ENCODE measurements at places on chromosomes 12 and 14.

GRCh38 chr12:95877622-95878021 is 18.9 kb downstream of the SNRPF start:
- no peak for DNase-seq

DNA sequence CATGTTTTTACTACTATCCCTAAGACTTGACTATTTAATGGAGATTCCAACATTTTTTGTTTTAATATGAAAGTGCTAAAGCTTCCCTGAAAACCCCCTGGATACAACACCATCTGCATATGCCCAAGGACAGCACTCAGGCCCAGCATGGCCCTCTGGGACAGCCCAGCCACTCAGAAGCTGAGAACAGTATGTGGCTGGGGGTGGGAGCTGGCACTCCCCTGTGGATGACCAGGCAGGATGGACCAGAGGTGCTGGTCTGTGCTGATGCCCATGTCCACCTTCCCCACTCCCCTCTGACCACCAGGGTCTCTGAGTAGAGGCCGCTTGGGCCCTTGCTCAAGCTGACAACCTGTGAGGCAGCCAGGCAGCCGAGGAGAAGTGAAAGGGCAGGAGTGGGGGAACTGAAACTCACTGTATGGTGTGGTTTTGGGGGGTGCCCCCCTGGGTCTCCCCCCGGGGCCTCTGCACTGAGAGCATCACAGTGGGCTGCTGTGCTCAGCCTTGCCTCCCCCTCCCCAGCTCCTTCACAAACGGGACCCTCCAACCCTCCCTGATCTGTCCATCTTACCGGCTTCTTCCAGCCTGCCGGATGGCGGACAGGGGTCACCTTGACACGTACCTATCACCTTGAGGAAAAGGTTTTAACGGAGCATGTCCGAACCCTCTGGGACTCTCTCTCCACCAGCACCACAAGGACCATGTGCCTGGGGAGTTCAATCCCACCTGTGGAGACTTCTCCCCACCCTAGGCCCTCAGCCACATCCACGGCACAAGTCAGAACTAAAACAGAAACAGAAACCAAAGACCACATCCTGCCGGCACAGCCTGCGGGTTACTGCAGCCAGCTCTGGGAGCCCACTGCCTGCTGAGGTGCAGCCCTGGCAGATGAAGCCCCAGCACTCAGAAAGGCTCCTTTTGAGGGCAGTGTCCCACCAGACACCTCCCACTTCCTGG is at the start of gene TMEM229B:
TSS of gene TMEM229B (minus strand) at position 785 of the 957 bp plus-strand sequence. CDS start 14,798 bp downstream, outside the sequence.
- peak; percentile 39 for DNase-seq

GRCh38 chr12:7190268-7191055 is 976 bp downstream of the PEX5 start:
- no peak for DNase-seq

DNA sequence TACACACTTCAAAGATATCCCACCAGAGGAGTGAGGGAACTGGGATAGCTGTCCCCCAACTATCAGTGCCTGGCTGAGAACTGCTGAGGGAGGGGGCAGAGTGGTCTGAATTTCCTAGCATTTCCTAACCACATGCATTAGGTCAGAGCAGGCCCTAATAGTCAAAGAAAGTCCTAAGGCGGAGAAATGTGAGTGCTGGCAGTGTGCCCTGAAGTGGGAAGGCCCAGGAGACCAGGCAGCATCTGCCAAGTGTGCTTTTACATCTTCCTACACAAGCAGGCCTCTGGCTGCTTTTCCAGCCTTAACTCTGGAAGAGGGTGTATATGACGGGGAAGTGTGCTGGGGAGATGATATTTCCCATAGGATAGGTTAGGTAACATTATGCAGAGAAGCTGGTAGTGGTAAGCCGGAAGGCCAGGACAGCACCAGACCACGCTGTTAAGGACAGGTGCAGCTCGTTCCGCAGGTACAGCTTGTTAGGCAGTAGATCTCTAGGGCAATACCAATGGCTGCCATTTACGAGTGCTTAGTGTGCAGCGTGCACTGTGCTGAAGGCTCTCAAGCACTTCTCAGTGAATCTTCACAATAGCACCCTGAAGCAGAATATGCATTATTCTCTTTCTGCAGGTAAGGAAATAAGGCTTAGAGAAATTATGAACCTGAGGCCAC is 9.1 kb upstream of the CCDC198 start:
- DNase-seq = no peak

- DNase-seq = no peak
Observed at GRCh38 chr12:9736936-9737705, 4.2 kb upstream of the CLECL1 start.

- DNase-seq = no peak
Observed at GRCh38 chr12:1319212-1319611, 275.2 kb downstream of the FBXL14 start.

DNA sequence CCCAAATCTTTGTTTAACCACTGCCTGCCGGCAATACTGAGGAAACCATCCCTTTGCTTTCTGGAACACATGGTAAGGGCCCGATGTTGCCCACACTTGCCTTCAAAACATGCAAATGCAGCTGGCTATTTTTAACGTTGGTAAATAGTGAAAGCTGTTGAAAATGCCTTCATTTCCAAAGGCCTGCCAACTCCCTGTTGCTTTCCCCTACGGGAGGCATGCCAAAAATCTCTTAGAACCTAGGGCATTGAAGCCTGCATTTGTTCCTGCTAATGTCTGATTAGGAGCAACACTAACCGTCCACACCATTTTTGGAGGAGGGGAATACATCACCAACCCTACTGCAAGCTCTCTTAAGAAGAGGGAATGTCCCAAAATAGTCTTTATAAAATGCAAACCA is 152.6 kb upstream of the NOS1 start:
- DNase-seq = no peak

DNA sequence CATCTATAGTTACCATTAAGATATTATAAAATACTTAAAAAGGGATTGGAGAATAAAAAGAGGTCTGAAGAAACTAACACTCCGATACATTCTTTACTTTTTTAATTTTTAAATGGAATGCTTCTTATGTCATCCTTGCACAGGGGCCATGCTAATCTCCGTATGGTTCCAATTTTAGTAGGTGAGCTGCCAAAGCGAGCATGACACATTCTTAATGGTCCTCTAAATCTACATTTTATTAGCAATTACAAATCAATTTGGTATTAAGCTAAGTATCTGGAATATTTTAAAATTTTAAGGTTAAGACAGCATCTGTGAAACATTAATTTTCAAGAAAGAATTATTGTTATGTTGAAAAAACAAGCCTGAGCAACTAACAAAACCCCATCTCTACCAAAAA is 6.2 kb upstream of the ARID4A start:
- no peak for DNase-seq

- no peak for DNase-seq
Observed at GRCh38 chr12:121494093-121494787, 86.6 kb downstream of the KDM2B start.

- DNase-seq = no peak
Observed at GRCh38 chr14:57291692-57292647, 23.2 kb downstream of the AP5M1 start.

DNA sequence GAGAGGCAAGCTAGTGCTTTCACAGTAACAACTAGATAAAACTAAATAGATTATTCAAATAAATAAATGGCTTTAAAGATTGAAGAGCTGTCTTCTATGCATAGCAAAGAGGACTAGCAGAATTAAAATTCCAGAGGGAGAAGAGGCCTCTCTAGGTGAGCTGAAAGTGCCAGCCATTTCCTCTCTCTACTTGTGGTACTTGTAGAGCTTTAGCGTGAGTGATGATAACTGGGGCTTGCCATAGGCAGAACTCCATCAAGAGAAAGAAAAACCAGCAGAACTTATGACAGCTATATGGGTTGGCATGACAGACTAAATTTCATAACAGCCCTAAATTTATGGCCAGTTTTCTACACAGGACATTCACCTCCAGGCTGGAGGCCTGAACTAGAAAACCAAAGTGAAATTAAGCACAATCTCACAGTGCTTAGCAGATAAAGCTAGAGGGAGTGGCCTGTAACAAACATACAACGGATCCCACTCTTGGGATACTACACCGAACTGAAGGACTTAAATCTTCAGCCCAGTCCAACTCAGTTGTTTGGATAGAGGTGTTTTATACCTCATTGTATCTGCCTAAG is 11.0 kb downstream of the SPTLC2 start:
- DNase-seq = no peak

DNA sequence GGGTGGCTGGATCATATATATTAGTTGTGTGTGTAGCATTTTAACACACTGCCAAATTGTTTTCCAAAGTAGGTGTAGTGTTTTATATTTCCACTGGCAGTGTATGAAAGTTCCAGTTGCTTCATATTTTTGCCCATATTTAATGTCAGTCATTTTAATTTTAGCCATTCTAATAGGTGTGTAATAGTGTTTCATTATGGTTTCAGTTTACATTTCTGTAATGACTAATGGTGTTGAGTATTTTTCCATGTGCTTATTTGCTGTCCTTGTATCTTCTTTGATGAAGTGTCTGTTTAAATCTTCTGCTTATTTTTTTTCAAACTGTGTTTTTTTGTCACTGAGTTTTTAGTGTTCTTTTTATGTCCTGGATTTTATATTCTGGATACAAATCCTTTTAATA is 8.7 kb downstream of the TBC1D15 start:
- DNase-seq = no peak

GRCh38 chr12:59113831-59114615 is 193.7 kb upstream of the LRIG3 start:
- peak; percentile 10 for DNase-seq

GRCh38 chr14:89600950-89601826 is 184.2 kb upstream of the FOXN3 start:
- DNase-seq = no peak

GRCh38 chr12:2084553-2085296 is 31.9 kb downstream of the CACNA1C start:
- DNase-seq = no peak

DNA sequence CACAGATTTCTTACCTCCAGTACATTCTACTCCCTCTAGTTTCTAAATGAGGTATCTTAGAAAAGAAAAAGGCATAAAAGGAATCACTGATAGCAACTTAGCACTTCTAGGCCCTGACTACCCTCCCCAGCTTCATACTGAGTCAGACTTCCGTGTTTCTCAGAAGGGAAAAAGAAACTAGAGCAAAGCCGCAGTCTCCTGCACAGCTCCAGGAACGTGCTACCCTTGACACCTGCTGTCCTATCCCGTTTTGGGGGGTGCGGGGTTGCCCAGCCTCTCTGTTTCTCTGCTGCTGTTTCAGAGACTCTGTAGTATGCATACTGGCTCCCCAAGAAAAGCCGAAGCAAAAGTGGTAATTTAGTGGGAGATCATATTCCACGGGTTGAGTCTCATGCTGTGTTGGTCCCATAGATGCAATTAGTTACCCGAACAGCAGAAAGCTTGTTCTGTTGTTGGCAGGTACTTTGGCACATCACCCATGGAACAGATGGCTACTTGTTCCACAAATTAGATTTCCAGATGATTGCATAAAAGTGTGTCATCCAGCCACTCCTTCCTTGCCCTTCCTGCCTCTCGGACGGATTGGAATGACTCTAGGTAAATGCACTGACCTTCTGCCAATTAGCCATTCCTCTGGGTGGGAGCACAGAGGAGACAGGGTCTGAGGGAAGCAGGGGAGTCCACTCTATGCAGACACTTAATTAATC is 438.1 kb downstream of the FUT8 start:
- peak; percentile 5 for DNase-seq

DNA sequence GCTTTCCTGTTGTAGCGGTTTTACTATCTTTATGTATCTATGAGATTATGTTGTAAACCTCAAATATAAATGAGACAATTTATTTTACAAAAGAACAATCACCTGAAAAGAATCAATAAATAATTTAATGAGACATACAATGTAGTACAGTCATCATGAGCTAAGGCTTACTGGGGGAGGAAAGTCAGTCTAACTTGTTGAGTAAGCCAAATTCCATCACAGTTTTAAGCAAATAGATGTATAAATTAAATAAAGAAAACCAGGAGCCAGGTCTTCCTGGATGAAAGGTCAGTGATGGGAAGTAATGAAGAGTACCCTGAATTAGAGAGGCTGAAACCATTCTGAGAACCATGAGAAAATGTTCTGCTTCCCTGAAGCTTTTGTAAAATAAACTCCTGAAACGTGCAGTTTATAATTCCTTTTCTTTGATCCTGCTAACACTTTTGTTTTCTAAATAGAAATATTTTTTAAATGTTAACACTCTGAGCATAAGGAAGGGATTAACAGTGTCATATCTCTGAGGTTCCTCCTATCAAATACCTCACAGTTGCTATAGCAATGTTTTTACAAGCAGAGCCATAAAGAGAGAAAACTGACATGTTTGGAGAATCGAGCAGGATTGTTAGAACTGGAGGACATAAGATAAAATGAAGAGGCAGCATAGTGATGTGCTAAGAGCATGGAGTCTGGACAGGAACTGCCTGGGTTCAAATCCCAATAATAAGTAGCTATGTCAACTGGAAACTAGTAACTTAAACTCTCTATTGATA is 444.9 kb upstream of the FOXG1 start:
- DNase-seq = no peak

- DNase-seq = no peak
Observed at GRCh38 chr12:50442178-50442908, 41.7 kb downstream of the LARP4 start.

- DNase-seq = no peak
Observed at GRCh38 chr14:77059276-77059915, 30.9 kb upstream of the IRF2BPL start.

DNA sequence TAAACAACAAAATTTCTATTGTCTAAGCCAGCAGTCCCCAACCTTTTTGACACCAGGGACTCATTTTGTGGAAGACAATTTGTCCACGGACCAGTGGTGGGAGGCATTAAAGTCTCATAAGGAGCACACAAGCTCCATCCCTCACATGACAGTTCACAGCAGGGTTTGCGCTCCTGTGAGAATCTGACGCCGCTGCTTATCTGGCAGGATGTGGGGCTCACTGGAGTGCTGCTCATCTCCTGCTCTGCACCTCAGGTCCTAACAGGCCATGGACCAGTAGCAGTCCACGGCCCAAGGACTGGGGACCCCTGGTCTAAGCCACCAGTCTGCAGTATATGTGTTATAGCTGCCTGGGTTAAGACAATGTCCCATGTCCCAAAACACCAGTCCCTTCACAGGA is 27.2 kb downstream of the VCPKMT start:
- no peak for DNase-seq

DNA sequence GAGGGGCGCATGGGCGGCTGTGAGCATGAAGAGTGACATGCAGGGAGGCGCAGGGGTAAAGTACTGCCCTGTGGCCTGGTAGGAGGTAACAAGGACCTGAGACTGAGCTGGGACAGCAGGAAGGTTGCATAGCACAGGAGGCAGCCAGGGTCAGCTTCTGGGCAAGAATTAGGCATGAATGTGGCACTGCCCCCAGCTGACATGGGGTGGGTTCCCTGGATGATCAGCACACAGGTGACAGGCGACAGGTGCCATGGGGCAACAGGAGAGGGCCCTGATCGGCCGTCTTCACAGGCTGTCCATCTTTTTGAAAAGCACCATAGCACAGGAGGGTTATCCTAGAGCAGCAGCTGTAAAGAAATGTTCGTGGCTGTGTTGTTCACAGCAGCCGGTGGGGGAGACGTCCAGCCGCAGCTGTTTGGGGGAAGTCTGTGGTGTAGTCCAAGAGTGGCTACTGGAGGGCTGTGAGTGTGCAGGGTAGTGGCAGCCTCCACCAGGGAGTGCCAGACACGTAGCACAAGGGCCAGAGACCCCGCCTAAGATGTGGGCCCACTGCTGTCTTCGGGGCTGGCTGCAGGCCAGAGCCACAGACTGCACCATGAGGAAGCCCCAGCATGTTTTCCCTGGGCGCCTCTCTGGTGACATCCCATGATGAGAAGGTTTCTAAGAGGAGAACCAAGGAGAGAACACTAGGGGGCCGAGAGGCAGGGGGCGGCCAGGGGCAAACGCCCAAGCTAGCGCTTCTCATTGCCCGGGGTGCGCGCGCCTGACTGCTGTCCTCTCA is 8.4 kb downstream of the CLBA1 start:
- no peak for DNase-seq

GRCh38 chr12:50132505-50133135 is 20.6 kb downstream of the COX14 start:
- DNase-seq = no peak

- no peak for DNase-seq
Observed at GRCh38 chr14:83863042-83863774, 1666.7 kb upstream of the FLRT2 start.

Data from activated CD8-positive, alpha-beta memory T cell treated with anti-CD3 and anti-CD28 coated beads for 1 hour (primary cell).